ENCODE measurements at places on chromosomes 5 and 9.

GRCh38 chr5:13698885-13699284 lies 245.6 kb downstream of the DNAH5 start:
- DNase-seq = no peak

GRCh38 chr5:133854554-133854953 lies 113.9 kb downstream of the C5orf15 start:
- DNase-seq = no peak

GRCh38 chr9:122325124-122325523 lies 45.7 kb upstream of the PTGS1 start:
- no peak for DNase-seq

DNA sequence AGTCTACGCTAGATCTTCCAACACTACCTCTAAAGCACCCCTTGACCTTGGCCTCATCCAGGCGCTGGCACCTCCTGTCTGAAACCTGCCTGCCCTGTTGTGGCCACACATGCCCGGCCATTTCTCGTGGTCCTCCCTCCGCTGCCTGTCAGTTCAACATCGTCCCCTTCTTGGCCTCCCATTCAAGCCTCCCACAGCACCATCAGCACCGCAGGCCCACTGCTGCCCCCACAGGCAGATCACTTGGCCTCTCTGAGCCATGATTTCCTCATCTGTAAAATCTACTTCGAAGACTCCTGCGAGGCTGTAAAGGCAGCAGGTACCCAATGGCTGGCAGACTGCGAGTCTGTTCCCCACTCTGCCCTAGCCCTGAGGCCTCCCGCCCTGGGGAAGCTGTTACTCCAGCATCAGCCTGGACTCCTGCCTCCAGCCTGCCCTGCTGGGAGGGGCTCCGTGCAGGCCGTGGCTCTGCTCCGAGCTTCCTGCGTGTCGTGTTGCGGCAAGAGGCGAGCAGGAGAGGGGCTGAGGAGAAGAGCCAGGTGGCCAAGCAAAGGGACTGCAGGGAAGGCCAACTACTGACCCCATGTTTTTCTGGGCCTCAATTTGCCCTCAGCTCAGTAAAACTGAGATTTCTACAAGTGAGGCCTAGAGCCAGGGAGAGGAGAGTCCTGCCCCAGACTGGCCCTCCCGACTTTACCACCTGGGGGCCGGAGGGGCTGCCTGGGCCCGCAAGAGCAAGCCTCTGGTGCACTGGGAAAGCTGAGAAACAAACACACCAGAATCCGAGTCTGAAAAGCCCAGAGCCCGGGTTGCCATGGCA lies 70.5 kb upstream of the LRRTM2 start:
- peak; percentile 64 for DNase-seq

DNA sequence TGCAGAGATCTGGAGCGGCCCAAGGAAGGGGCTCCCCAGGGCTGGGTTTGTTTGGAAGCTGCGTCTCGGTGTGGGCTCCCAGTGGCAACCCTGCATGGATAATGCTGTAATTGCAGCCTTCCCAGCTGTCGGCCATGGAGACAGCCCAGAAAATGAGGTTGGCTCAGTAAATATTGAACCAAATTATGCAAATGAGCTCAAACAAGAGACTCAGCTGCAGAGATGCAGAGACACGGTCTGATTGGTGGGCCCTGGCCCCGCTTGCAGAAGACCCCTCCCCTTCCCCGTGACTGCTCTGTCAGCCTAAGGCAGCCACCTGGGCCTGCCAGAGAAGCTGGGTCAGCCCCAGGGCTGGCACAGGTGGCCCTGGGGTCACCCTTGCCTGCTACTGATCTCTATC lies 75.9 kb downstream of the RAD23B start:
- DNase-seq = no peak

- no peak for DNase-seq
These were observed 19.4 kb upstream of the C5orf63 start for GRCh38 chr5:127092690-127093089.

DNA sequence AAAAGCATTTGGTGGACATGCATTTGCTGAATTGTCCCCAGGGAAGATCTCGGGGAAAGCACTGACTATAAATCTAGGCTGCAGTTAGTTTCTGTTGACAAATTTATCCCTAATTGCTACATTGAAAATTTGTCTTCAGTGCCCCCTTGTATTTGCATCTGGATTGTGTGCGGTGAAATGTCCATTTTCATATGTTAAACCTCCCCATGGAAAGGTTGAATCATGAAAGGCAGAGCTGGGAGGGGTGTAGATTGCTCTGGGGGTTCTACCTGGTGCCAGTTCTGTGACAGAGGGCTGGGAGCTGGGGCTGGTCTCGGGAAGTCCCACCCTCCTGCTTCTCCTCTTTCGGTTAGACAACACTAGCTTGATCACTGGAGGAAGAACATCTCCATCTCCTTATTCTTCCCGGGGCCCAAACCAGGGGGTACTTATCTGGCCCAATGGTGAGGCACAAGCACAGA lies 101.9 kb downstream of the GADD45G start:
- no peak for DNase-seq

GRCh38 chr9:136206602-136207275 lies 1.8 kb upstream of the LHX3 start:
- DNase-seq = no peak

- no peak for DNase-seq
These were observed 1263.3 kb upstream of the CDH9 start for GRCh38 chr5:28301712-28302111.

DNA sequence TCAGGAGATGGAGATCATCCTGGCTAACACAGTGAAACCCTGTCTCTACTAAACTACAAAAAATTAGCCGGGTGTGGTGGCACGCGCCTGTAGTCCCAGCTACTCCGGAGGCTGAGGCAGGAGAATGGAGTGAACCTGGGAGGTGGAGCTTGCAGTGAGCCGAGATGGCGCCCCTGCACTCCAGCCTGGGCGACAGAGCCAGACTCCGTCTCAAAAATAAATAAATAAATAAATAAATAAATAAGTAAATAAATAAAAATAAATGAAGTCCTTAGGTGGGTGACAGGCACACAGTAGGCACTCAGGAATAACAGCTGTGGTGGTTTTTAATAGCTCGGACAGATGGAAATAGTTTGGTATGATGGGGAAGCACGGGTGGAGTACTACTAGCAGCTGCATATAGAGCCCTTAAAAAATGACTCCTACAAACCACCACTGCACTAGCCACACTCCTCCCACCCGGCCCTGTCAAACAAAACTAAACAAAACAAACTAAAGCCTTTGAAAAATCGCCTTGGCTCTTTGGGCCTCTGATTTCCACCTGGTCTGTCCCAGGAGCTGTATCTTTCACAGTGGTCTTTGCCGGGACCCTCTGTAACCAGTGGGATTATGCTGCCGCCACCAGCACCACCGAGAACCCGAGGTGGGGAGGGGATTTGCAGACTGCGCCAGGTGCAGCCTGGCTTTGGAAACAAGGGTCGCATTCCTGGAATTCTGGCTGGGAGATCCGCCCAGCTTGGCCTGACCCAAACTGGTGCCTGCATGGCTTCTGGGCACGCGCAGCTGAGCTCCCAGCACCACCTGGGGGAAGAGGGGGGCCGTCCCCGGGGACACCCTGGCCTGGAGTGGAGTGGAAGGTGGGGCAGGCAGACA lies 5.1 kb upstream of the WDR5 start:
- no peak for DNase-seq

DNA sequence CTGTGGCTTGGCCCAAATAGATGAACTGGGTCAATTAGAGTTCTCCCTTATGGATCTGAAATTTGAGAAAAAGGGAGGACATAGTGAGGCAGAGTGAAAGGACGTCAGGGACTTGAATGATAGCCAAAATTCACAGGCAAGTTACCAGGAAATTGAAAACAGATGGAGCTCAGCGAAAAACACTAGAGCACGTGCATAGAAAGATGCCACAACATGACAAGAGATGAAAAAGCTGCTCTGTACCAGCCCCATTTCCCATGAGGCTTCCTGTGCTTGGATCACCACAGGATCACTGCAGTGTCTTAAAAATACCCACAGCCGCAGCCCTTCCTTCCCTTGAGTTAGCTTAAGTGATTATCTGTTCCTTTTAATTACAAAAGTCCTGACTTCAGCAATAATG lies 39.0 kb upstream of the HOMER1 start:
- DNase-seq = no peak

GRCh38 chr9:18438300-18438925 lies 35.5 kb upstream of the ADAMTSL1 start:
- peak; percentile 29 for DNase-seq

DNA sequence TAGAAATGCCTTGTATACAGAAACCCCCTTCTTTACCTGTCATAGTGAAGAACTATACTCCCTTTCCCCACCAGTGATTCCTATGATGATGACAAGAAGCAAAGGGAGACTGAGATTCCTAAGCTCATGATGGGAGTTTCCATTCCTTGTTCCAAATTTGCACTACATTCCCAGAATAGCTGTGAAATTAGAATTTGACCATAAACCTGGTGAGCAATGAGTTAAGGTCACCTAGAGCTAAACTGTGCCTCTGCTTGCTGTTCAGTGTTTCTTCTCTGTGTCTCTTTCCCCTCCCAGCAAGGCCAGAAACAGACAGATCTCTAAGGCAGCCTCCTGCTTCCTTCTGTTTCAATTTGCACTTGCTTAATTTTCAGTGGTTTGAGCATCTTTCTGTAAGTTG lies 332.1 kb downstream of the PIK3R1 start:
- no peak for DNase-seq

DNA sequence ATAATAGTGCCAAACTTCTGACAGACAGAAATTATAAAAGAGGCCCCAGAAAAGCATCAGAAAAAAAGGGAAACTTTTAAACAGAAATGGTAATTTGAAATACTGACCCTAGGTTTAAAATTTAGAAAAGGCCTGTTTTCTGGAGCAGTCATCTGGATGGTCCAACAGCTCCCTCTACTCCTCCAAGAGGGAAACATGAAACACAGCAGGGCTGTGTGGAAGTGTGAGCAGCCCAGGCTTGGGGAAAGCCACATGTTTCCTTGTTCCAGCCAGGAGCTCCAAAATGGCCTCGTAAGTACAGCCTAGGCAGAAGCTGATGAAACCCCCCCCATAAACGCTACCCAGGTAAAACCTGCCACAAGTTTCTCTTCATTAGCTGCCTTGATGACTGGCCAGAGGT lies 499.3 kb upstream of the ADAMTS16 start:
- no peak for DNase-seq

DNA sequence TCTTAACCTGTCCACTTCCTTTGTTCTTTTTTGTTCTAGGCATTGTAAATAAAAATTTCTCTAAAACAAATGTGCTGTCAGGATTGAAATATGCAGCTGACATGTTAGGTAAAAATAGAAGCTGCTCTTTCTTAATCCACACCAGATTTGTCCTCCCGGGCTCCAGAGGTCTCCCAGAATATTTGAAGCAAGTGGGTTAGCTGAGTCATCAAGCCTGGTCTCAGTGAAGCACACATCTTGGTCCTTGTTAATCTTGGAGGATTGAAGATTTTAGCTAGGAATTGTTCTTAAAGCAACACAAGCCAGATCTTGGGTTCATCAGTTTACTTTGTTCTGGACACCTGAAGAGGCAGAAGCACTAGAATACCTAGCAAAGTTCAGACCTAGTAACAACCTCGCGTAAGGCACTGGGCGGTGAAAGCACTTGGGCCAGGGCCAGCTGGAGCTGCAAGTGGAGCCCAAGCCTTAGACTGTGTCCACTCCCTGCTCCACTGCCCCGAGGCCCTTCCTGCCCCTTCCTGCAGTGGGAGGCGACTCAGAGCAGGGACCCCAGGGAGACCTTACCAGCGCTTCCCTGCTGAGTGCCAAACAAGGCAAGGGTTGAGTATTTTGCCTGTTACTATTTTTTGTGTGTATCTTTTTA lies 36.5 kb downstream of the HABP4 start:
- DNase-seq = no peak

DNA sequence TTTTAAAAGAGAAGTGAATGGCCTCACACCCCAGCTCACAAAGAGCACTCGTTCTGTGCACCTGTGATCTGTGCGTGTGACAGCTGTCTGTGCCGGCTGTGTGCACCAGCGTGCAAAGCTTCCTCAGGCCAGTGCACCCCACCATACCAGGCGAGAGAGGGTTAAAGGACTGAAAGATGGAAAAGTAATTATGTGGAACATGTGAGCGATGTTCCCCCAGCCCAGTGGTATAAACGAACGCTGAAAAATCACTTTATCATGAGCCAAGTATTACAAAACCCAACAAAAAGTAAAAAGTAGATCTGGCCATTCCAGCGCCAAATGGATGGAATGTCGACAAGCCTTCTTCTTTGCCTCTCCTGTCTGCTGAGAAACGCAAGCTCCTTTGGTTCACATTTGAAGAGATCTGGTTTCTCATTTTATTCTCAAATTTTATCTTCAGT lies 53.7 kb downstream of the IPPK start:
- DNase-seq = no peak

All from neural crest cell (in vitro differentiated cells).